ENCODE measurements at places on chromosomes 12 and 14.
A peak's percentile ranks its signal among the peaks of the same experiment; 100 is the strongest.

GRCh38 chr12:59282999-59283398 is 312.8 kb upstream of the SLC16A7 start:
- DNase-seq, result no peak

DNA sequence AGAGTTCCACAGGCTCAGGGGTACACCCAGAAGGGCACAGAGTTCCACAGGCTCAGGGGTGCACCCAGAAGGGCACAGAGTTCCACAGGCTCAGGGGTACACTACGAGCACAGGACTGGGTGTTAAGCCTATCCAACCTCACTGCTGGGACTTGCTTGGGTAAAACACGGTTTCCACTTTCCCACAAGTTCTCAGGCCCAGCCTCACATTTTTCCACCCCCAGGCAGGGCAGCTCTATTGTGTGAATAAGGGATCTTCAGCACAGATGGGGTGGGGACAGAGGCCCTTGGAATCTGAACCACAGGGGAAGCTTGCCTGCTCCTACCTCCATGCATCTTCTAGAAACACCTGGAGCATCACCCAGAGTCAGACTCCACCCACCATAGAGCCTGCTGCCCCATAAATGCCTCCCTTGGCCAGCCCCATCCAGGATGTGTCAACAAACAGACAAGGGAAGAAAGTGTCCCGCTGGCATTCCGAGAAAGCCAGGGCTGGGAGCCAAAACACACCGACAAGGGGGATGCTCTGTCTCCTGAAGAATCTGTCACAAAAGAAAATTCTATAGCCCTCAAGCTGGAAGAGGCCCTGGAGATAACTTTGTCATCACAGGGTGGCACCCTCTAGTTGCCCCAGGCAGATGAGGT is 4.8 kb downstream of the CRACR2A start:
- no peak for DNase-seq

- no peak for DNase-seq
Observed at GRCh38 chr12:116736962-116737773, 701 bp downstream of the SPRING1 start.

DNA sequence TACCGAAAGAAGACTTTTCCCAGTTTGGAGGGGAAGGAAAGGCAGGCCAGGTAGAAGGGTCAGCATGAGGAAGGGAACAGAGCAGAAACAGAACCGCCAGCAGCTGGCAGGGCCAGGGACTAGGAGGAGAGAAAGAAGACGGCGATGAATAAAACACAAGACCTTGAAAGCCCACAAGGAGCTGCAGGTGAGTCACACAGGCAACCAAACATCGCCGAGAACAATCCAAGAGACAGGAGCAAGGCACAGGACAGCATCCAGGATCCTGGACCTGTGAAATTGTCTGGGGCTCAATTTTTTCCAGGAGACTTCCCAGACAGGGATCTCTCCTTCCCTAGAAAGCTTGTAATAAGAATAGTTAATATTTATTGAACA is 47.3 kb downstream of the NUAK1 start:
- DNase-seq, result no peak

DNA sequence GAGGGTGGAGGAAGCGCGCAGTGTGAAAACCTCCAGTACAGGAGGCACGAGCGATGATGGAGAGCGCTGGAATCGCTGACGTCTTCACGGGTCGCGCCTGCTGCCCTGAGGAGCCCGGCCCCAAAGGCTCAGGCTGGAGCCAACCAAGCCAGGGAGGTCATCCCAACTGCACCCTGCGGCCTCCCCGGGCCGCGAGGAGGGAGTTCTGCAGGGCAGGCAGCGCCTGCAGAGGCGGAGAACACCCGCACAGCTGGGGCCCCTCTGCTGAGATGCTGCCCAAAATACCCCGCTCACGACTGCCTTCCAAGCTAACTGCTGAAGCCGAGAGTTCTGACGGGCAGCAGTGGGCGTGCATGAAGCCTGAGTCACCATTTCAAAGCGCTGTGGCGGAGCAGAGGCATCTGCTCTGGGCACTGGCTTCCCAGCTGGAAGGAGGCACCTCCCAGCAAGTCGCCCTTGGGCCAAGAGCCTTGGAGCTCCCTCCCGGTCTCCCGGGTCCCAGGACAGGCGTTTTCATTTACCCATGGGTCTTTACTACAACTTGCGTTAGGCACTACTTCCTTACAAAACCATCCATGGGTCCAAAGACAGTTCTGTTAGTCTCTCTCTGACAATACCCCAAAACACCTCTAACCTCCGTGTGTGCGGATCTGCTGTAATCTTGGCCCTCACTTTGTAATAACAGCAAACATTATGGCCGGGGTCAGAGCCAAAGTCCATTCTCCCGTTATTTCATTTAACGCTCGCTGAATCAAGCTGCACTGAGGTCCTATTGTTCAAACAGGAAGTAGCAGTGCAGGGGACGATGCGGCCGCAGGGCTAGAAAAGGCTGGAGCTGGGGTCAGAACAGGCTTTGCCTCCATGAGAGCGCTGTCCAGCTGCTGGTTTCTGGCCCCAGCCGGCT is 60.1 kb upstream of the RIMBP2 start:
- peak; percentile 68 for DNase-seq

DNA sequence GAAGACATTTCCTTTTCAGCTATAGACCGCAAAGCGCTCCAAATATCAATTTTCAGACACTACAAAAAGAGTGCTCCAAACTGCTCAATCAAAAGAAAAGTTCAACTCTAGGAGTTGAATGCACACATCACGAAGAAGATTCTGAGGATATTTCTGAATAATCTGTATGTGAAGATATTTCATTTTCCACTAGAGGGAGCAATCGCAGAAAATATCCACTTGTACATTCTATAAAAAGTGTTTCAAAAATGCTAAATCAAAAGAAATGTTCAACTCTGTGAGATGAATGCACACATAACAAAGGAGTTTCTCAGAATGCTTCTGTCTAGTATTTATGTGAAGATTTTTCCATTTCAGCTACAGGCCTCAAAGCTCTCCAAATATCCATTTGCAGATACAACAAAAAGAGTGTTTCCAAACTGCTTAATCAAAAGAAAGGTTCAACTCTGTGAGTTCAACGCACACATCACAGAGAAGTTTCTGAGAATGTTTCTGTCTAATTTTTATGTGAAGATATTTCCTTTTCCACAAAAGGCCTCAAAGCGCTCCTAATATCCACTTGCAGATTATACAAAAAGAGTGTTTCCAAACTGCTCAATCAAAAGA is 643.8 kb upstream of the ALG10B start:
- no peak for DNase-seq

GRCh38 chr14:61460718-61461611 is 139.6 kb downstream of the PRKCH start:
- DNase-seq, result no peak

Measured in suppressor macrophage treated with lipopolysaccharide for 4 hours (primary cell).